ENCODE measurements at places on chromosomes 2 and 18. TPM values are rescaled to one million over a fixed set of nuclear protein-coding genes. Genes with fewer than 3 reads are reported as not detected.

GRCh38 chr18:76205906-76206305 is 289.1 kb downstream of the ZNF516 start:
- no peak for DNase-seq

GRCh38 chr18:59502274-59503175 is 143.5 kb upstream of the LMAN1 start:
- DNase-seq = no peak

DNA sequence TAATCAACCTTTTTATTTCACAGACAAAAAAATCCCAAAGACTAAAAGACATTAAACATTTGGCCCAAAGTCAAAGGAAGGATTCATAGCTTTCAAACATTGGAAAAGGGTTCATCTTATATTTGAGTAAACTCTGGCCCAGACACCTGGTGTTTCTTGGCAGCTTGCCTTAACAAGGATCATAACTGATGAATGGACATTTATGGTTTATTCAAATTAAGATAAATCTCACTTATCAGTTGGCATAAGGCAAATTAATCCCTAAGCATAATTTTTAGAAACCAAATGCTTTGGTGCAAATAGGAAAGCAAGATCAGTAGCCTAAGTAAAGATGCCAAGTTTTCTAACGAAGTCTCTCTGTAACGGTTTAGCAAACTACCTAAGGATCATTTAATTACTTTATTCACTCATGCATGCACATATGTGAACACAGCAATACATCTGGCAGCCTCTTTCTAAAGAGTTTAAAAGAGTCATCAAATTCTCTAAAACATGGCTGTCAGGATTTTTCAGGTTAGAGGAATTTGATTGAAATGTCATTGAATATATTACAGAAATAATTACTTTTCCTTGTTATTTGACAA is 323.4 kb upstream of the RBMS1 start:
- DNase-seq = no peak

Gene KIF1A
- polyA plus RNA-seq = 0.63 TPM

GRCh38 chr18:53241161-53241560 is 901.2 kb downstream of the DCC start:
- no peak for DNase-seq

DNA sequence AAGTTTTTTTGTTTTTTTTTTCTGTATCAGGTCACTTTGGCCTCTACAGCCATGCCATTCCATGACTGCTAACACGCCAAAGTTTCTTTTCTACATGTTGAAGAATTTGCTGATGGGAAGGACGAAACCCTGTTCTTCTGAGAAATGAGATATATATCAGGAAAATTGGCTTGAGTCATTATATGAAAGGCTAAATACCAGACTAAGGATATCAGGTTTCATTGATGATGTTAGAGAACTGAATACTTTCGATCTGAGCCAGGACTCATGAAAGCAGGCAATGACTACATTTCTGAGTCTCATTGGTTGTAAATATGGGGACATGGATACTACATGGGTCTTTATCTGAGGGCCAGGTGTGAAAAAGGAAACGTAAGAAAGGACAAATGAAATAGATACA is 181.4 kb downstream of the OSR1 start:
- no peak for DNase-seq

Measured in stomach (tissue), 19 donors.